ENCODE measurements at places on chromosomes 2 and 18.

DNA sequence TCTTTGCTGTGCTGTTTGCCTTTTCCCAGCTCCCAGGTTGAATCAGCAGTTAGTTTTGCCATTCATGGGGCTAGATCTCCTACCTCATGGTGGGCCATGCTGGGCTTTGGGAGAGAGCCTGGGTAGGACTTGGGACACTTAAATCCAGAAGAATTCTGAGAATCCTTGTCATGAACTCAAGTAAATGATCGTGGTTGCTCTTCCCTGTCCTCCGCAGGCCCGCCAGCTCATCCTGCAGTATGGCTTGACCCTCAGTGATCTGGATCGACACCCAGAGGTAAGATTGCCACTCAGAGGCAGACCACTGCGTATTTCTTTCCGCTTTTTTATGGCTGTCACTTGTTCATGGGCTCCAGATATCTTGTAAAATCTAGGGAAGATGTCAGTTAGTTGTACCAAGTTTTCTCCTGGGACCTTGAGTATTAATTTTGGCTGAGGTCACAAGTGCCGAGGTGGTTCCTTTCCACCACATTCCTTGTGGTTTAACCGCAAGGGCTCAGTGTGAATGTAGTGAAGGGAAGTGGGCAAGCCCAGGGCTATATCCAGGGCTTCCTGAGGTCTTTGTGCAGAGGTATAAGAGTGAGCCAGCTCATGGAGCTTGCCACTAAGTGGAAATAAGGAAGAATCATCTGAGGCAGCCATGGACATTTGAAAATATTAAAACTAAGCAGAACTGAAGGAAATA lies 37.7 kb downstream of the RPIA start:
- DNase-seq, result peak; percentile 11

- no peak for DNase-seq
Measured at GRCh38 chr2:161312996-161313395, 4.8 kb downstream of the PSMD14 start.

DNA sequence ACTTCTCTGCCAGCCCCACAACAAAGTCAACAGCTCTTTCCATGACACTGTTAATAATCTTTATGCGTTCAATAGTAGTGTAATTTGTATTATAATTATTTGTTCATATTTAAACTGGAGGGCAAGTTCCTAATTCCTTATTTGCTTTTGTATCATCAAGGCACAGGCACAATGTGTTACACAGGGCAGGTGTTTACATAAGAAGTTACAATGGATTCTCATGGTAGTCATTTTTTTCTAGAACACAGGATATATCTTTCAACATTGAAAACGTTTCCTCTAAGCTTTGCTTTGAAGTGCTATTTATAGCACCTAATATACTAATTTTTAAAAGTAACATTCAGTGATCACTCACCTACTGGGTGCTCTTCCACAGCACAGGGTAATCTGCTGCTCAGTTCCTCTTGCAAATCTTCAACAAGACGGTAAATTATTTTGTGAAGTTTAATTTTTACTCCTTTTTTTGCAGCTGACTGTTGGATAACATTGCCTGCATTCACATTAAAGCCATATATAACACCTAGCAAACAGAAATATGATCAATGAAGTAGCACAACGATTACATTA lies 7.3 kb downstream of the RPS27A start:
- DNase-seq, result no peak

- no peak for DNase-seq
Measured at GRCh38 chr18:37499044-37499443, 66.6 kb downstream of the CELF4 start.

DNA sequence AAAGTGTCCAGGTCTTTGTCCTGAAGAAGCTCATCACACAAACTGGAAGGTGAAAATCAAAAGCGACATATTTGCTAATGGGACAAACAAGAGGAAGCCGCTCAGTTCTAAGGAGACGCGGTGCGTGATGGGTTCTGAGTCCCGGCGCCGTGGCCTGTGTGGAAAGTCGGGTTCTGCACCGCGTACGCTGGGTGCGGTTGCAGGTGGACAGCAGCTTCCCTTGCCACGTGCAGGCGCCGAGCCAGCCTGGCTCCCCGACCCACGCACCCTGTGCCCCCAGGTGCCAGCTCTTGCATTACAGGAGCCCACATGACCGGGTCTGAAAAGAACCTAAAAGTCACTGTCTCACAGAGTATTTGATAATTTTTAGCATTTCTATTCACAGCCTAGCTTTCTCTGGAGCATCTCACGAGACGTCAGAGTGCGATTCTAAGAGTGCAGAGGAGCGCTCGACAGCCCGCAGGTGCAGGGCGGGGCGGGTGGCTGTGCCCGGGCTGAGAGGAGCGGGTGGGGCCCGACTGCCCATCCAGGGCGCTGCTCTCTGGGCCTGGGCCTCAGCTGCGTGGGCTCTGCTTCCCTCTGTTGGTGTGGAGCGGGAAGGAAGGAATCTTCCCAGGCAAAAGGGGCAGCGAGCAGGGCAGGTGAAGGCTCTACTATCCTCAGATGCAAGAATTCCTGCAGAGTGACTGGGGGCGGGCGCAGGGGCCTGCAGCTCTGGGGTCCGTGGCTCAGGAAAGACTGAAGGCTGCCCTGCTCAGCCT lies 39.4 kb downstream of the MYT1L start:
- DNase-seq, result no peak

- peak; percentile 67 for DNase-seq
Measured at GRCh38 chr2:45889620-45890370, 238.3 kb downstream of the PRKCE start.

DNA sequence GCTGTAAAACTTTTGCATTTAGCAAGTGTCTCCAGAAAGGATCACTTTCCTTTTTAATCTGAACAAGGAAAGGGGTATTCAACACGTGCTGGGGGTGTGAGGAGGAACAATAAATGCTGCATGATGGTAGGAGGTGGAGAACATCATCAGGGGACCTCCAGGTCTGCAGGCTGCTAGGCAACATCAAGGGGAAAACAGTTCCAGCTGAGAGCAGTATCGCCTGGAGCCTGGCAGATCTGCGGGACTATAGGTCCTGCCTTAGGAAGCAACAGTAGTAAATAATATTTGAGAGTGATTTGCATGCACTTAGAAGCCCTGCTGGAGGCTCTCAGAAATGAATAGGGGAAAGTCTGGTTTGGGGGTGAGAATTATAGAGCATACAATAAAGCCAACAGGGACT lies 175.6 kb downstream of the SUCLG1 start:
- DNase-seq, result no peak

DNA sequence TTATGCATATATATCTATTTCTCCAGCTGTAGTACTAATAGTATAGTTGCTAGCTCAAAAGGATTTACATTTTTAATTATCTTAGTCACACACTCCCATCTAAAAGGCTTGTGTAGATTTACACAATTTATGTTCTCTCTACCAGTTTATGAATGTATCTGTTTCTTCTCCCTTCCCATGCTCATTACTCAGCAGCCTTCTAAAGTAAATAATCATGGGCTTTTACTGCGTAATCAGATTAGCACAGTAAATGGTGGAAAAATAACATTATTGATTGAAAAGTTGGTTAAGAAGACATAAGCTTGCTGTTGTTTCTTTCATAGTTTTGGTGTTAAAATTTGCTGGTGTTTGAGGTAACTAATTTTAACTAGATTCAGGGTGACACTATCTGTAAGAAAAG lies 81.8 kb downstream of the PTPN4 start:
- DNase-seq, result no peak

DNA sequence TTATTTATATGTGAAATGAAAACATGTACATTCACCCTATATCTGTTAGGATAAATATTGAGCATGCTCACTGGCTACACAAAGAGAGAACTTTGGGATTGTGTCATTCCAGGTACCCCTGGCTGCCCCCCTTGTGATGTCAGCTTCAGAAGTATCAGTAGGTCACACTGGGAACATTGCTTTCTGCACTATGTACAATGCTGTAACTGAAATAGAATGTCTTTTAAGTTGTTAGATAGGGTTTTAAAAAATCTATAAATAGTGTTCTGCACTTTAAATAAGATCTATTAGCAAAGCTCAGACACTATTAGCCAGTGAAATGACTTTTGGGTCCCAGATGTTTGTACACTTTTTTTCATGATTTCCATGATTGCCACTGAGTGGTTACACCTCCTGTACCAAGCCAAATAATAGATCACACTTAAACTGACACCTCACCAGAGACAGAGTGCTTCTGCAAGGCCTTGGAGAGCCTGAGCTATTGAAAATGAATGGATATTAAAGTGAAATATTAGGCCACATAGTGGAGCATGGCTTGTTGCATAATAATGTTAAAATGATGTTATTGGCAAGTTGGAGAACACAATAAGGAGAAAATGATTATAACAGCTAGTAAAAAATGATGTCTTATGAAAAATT lies 297.0 kb upstream of the NXPH2 start:
- no peak for DNase-seq

DNA sequence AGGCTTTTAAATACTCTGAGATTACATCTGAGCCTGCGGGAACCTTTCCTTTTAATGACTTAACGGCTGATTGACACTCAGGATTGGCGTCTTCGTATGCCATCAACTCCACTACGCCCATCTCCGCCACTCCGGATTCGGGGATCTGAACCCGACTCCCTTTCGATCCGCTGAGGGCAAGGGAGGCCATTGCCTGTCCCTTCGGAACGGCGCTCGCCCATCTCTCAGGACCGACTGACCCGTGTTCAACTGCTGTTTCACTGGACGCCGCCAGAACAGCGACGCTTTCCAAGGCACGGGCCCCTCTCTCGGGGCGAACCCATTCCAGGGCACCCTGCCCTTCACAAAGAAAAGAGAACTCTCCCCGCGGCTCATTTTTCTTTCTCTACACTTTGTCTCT lies 90.4 kb downstream of the PID1 start:
- DNase-seq, result no peak

DNA sequence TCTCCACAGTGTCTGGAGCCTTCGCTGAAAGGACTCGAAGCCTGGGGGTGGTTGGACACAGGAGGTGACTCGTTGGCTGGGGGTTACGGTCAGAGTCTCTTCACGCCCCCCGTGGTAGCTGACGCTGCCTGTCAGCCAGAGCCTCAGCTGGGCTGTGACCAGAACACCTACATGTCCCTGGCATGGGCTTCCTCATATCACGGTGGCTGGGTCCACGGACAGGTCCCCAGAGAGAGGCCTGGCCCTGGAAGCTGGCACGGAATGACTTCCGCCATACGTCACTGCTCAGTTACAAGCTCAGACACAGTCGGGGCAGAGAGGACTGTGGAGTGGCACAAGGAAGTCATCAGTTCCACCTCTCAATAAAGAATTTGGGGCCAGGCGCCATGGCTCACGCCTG lies 28.5 kb downstream of the ITGB1BP1 start:
- DNase-seq, result no peak

DNA sequence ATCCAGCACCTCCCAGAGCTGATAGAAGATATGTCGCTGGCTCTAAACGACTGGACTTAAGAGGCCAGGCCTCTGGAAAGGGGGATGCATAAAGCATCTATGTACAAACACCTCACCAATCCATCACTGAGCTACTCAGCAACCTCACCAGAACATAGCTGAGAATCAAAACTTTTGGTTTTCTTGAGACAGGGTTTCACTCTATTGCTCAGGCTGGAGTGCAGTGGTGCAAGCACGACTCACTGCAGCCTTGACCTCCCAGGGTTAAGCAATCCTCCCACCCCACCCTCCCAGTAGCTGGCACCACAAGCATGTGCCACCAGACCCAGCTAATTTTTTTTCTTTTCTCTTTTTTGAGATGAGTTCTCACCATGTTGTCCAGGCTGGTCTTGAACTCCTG lies 62.9 kb upstream of the MSH6 start:
- no peak for DNase-seq

DNA sequence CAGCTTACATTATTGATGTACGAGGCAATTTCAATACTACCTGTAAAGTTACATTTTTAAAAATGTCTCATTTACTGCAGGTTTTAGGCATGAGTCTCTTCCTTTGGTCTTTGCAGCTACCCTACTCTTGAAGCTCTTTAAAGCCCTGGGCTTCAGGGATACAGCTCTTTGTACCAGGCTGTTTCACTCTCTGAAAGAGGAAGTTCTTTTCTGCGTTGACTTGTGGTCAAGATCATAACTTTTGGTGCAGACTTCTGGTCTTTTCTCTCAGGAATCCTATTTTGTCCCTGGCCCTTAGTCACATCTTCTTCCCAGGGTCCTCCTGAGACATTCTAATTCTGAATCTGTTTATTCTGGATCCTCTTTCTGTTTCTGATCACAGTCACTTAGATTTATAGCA lies 16.6 kb upstream of the HRH4 start:
- DNase-seq, result no peak

DNA sequence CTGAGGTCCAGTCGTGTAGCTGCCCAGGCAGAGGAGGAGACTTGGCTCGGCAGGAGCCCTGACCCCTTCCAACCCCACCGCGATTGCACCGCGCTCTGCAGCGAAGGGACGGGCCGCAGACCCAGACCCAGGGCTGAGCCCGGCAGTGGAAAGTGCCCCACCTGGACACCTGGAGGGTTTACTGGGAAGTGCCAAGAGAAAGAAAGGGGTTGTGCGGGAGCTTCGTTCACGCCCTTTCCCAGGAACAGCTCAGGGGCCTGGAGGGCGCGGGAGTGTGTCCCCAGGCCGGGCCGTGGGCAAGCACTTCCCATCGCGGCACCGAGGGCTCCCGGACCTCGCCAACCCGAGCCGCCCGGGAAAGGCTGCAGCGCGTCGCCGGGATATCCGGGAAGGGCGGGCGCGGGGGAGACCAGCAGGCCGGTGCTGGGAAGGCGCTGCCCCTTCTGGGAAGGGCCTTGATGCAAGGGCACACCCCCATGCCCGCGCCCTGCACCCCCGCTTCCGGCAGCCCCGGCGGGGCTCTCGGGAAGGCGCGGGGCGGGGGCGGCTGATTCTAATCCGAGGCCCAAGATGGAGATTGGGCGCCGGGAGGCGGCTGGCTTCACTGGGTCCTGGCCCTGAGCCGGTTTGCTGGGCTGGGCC lies 36.1 kb upstream of the MRPL33 start:
- no peak for DNase-seq

DNA sequence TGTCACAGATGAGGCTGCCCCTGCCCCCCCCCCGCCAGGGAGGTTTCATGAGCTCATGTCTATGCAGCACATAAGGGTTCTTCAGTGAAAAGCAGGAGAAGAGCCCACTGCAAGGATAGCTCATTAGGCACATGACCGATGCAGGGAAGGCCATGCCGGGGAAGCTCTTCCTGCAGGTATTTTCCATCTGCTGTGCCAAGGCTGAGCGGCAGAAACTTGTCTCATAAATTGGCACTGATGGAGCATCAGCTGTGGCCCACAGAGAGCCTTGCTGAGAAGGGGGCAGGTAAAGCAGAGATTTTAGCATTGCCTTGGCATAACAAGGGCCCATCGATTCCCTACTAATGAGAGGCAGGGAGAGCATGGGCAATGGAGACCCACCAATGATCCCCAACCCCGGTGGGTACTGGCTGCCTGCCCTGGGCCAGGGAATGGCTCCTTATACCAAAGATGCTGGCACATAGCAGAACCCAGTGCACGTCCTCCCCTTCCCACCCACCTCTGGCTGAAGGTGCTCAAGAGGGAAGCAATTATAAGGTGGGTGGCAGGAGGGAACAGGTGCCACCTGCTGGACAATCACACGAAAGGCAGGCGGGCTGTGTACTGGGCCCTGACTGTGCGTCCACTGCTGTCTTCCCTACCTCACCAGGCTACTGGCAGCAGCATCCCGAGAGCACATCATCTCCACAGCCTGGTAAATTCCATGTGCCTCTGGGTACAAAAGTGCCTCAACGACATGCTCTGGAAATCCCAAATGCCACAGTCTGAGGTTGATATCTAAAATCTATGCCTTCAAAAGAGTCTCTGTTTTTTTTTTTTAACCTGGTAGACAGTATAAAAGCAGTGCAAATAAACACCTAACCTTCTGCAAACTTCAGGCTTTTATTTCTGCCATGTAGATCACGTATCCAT lies 41.4 kb downstream of the STEAP3 start:
- peak; percentile 9 for DNase-seq

GRCh38 chr2:225510796-225511195 lies 111.3 kb downstream of the NYAP2 start:
- no peak for DNase-seq
